ENCODE measurements at places on chromosomes 4 and X.

- DNase-seq: no peak
Observed at GRCh38 chrX:10112510-10112909, 44.3 kb upstream of the CLCN4 start.

- DNase-seq: no peak
Observed at GRCh38 chr4:159639671-159640323, 536.9 kb downstream of the RAPGEF2 start.

GRCh38 chrX:129545408-129545807 is 5.3 kb downstream of the OCRL start:
- no peak for DNase-seq

- no peak for DNase-seq
Observed at GRCh38 chr4:127250577-127250976, 382.2 kb upstream of the INTU start.

DNA sequence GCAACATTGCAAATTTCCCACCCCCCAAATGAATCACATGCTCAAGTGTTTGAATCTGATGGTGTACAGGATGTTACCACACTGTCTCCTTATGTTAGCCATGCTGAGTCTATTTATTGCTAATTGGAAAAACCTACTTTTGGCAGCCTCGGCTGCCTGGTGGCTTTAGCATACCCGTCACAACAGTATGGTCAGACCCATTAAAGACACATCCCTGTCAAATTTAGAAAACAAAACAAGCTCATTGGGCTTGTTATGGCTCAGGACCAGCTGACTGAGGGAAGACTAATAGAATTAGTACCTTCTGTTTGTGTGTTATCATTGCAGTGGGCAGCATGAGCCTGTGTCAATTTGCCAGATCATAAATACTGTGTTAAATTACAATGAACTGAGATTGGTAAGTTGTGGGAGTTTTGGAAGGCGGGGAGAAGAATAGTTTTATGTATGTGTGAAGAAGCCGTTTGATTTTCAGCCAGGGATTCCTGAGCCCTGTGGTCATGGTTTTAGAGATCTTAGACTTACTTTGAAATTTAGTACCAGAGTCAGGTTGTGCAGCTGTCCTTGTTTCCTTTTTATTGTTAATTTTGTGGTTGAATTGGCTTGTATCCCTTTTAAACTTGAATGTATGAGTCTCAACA is 66.8 kb downstream of the POLA1 start:
- DNase-seq: no peak

- no peak for DNase-seq
Observed at GRCh38 chrX:132837967-132838366, 120.5 kb downstream of the HS6ST2 start.

DNA sequence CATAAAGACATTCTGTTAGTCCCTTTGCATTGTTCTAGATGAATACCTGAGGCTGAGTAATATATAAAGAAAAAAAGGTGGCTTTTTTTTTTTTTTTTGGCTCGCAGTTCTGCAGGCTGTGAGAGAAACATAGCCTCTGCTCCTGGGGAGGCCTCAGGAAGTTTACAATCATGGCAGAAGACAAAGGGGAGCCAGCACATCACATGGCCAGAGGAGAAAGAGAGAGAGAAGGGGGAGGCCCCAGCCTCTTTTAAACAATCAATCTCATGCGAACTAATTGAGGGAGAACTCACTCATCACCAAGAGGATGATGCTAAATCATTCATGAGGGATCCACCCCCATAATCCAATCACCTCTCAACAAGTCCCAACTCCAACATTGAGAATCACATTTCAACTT is 364.0 kb upstream of the EPHA5 start:
- no peak for DNase-seq

DNA sequence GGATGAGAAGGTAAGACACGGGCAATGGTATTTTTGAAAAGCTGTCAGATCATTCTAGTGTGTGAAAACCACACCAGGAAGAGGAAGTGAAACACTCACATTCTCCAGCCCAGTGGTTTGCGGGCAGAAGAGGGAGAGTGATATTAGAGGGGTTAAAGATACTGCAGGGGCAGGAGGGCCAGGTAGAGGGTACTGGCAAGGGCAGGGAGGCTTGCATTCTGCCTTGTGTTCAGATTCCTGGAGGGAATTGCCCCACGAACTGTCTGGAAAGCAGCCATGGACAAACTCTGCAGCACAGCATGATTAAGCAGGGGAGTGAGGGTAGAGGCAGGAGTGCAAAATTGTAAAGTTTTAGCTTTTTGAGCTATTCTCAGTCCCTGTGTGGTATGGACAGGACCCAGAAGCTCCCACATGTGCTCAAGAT is 30.9 kb downstream of the NIPAL1 start:
- no peak for DNase-seq

DNA sequence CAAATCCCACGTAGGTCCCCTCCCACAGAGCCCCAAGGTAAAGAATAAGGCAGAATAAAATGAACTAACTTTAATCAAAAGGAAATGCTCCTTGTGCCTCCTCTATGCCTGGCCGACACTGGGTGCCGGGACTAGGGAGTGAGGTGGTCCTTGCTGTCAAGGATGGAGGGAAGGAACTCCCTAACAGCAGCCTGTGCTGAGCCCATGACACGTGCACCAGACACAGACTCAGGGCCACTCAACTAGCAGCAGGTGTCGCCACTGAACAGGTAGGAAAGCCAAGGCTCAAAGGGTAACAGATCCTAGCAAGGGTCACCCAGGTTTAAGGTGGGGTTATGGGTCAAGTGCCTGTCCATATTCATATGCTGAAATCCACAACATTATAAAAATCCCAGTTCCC is 29.2 kb downstream of the MSX1 start:
- DNase-seq: no peak

DNA sequence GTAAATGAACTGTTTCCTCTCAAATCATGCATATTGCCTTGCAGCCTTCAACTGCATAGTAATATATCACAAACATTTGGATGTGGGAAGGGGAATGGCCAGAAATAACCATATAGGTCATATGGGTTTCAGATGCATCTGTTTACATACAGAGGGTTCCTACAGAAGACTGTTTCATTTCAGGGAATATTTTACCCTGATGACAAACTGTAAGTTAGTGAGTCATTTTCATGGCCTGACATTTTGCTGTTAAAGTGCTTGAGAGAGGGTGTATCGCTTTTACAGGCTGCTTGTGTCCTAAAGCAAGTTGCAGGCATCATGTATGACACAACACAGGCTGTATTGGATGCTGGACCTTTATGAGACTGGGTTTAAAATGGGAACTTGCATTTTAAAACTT is 25.5 kb upstream of the AMOT start:
- no peak for DNase-seq

GRCh38 chr4:134867027-134867426 is 665.4 kb upstream of the PABPC4L start:
- no peak for DNase-seq

DNA sequence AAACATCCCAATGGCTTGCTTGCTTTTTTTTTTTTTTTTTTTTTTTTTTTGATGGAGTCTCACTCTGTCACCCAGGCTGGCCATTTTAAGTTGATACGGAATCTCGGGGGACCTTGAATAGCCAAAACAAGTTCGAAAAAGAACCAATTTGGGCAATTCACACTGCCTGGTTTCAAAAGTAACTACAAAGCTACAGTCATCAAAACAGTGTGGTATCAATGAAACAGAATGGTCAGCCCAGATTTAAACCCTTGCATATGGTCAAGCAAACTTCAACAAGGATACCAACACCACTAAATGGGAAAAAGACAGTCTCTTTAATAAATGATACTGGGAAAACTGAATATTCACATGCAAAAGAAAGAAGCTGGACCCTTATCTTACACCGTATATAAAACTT is 41.8 kb downstream of the BRCC3 start:
- no peak for DNase-seq

DNA sequence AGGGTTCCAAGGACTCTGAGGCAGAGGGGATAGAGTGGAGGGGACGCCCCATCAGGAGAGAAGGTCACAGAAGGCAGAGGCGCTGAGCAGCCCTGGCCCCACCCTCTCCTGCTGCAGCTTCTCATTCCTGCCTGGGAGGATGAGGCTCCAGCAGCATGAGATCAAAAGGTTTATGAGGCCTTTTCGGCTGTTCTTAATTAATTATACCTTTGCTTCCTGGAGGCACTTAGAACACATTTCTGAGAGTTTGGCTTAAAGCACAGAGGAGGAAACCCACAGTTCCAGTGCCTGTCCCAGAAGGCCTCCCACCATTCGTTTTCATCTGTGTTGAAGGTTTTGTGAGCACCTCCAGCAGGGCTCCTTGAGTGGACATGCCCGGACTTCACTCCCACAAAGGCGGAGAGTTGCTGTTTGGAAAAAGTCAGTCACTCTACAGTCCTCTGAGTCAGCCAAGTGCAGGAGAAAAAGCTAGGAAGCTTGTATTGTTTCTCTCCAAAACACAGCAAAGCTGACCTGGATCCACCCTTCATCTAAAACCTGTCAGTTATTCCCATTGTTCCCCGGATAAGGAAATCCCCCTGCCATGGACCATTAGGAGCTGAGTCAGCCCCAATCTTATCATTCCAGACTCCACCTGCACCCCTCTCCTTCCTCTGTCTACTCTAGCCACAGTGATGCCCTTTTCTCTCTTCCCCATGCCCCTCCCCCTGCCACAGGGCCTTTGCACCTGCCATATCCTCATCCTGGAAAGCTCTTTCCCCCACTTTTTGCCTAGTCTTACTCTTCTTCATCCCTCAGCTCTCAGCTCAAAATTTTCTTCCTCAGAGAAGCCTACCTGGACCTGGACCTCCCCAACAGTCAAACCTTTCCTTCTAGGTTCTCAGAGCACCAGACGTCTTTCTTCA is 276.8 kb downstream of the FBXW7 start:
- DNase-seq: peak; percentile 16

DNA sequence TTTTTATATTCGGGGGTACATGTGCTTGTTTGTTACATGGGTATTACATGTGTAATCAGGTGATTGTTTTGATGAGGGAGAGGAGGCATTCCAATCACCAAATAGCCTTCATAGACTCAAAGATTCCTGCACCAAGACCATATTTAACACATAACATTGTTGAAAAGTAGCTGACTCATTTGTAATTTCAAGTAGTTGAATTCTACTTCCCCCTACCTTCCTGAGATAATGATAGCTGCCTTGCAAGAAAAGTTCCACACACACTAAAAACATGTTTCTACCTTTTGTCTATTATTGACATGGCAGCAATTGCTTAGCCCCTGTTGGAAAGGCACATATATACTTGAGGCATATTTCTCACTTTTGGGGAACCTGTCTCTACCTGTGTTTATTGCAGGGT is 16.1 kb downstream of the PGAM4 start:
- DNase-seq: no peak

GRCh38 chrX:114178126-114178525 is 405.8 kb upstream of the HTR2C start:
- DNase-seq: no peak

- no peak for DNase-seq
Observed at GRCh38 chr4:87857789-87858188, 25.0 kb downstream of the MEPE start.

GRCh38 chr4:132085105-132085504 is 1064.0 kb upstream of the PCDH10 start:
- no peak for DNase-seq

DNA sequence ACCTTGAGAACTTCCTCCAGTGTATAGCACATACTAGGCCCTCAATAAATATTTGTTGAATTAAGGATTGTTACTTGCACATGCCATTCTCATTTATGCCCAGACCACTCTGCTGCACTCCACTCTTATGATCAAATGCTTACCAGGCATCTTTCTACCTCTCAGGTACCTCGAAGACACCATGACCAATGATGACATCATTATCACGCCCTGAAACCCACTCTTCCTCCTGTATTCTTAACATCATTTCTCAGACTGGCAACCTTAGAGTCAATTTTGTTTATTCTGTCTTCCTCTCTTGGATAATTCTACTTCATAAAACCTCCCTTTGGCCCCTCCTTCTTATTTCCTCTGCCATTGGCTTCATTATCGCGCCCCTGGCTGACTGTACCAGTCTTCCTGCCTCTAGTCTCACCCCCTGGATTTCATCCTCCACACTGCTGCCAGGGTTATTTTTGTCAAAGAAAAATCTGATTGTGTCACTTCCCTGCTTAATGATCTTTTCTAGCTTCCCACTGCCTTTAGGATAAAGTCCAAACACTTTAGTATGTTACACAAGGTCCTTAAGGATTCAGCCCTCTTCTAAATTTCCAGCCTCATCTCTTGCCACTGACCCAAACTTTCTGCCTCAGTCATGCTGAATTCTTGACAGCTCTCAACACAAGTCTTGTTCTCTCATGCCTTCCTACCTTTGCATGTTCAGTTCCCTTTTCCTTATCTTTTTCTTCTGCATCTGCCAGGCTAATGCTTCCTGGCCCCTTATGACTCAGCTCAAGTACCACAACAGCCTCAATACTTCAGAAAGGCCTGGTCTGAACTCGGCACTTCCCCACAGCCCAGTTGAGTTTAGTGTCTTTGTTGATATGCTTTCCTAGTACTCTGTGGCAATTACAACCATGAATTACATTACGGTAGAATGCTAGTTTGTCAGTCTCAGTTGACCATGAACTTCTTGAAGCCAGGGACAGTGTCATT is 45.8 kb downstream of the HDAC8 start:
- no peak for DNase-seq

DNA sequence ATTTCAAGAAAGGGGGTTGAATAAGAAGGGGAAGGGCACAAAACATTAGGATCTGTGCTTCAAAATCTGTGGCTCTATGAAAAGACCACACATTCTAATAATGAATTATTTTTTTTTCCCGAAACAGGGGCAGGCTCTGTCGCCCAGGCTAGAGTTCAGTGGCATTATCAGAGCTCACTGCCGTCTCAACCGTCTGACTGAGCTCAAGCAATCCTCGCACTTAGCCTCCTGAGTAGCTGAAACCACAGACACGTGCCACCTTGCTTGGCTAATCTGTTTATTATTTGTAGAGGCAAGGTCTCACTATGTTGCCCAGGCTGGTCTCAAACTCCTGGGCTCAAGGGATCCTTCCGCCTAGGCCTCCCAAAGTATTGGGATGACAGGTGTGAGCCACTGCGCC is 33.4 kb downstream of the ACSL1 start:
- DNase-seq: peak; percentile 49

- DNase-seq: no peak
Observed at GRCh38 chr4:31290836-31291235, 570.7 kb downstream of the PCDH7 start.
